ENCODE measurements at places on chromosomes 7 and 10.

- no peak for DNase-seq
Measured at GRCh38 chr7:111527545-111527944, 34.7 kb downstream of the IMMP2L start.

DNA sequence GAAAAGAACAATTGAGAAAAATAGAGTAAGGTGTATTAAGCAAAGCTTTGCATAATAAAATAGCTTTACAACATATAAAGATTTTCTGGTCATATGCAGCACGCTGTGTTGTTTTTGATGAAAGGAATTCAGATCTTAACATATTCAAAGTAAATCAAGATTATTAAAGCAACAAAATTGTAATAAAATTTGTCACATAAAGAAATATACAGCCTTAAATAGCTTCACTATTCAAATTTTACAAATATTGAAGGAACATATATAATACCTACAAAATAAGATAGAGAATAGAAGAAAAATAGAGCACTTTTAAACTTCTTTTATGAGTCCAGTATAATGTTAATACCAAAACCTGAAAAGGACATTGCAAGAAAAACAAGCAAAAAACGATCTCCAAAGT, 749.1 kb upstream of the POT1 start:
- no peak for DNase-seq

DNA sequence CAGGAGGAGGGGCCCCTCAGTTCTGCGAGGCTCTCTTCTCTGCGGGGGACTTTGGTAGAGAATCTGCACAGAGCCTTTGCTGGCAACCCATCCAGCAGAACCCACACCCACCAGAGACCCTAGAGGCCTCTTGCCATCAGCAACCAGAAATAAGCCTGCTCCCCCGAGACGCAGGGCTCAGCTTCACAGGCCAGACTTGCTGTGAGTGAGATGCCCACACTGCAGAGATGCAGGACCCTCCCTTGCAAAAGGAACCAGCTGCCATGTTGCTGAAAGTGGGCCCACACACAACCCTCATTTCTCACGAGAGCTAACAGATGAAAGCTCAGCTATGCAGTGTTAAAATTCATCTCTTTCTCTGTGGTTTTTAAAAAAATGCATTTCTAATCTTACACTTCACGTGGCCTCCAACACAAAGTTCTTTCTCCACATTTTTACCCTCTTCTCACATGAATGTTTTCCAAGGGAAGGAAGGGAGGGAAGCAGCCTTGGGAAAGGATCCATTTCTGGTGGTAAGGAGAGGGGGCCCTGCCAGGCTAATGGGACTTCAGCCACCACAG, 171.6 kb downstream of the CCDC3 start:
- DNase-seq = no peak

- DNase-seq = no peak
Measured at GRCh38 chr7:123538189-123538714, 3.9 kb upstream of the IQUB start.

GRCh38 chr7:7100432-7100849, 81.9 kb upstream of the C1GALT1 start:
- DNase-seq = no peak

DNA sequence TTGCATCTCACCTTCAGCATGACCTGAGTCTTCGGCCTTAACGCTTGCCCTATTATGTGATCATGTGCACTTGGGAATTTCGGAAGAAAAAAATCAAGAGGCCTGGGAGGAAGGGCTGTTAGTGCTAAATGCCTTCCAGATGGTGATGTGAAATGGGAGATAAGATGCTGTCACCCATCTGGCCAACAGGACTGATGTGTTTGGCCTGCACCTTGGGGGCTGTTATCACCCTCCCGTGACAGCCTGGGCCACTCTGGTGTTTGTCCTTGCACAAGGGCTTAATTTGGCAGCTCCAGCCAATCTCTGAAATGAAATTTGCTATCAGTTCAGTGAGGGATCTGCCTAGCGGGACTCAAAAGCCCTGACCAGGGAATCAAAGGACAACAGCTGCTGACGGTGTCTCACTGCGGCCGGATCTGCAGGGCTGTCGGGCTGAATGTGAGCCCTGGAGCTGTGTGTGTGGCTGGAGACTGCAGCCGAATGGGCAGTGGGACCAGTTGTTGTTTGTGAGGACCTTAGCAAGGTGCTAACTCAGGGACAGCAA, 131.4 kb upstream of the BTBD16 start:
- no peak for DNase-seq

GRCh38 chr10:24310104-24310503, 101.2 kb downstream of the KIAA1217 start:
- no peak for DNase-seq

DNA sequence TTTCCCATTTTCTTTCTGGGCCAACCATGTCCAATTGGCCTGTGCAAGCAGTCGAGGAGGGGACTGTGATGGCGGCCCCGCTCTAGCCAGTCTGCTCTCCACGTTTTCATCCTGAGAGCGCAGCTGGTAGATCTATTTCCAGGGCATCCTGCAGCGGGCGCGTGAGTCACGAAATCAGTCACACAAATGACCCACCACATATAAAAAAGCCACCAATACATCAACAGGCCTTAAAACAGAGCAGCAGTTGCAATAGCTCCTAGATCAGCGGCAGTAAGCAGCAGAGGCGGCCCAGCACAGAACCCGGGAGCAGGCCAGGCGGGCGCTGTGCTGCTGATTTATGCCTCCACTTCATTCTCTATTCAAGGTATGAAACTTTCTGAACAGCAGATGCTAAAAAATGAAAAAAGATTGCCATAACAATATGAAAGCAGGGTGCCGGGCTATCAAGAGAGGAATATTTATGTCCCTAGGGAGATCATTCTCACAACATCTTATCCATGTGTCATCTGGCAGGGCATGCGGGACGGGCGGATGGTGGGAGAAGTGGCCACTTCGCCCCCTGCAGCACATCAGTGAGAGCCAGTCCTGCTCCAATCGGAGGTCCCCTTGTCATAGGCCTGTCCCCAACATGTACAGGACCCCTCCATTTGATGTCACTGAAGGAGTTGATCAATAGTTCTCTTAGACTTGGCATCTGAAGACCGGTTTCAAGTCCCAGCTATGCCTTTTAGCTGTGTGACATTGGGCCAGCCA, 98.0 kb upstream of the GPR26 start:
- no peak for DNase-seq

DNA sequence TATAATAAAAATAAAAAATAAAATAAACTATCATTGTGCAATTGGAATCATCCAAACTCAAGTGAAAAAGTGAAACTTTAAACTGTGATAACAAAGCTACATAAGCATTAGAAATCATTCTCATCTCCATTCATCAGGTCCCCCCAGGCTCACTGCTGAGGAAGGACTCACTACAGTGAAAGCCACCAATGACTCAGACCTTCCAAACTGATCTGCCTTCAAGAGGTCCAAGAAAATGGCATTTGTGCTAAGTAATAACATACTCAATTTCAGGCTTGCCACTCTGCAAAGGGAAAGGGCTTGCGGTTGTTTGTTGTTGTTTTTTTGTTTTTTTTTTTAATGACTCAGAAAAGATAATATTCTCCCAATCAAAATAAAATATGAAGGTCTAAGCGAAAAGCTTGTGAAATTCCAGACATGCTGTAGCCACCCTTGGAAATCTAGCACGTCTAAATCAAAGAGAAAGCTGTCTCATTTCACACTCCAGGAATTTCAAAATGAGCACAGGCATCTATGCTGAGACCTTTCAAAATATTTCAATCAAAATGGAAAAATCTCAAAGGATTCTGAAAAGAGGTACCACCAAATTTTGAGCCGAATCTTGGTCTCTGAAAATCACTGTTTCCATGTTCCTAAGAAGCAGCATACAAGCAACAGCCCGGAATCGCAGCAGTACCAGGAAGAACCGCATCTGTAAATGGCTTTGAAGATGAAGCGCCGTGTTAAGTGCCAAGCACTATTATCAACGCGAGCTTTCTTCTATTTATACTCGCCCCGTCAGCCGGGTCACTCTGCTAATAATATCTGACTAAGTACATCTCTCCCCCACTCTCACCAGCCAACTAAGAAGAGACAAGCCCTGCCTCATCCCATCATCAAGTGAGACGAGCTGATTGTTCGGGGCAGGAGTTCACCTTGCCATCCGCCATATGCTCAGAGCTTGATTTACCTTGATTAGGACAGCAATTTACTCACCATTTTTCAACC, 13.5 kb downstream of the SFMBT2 start:
- DNase-seq = no peak

DNA sequence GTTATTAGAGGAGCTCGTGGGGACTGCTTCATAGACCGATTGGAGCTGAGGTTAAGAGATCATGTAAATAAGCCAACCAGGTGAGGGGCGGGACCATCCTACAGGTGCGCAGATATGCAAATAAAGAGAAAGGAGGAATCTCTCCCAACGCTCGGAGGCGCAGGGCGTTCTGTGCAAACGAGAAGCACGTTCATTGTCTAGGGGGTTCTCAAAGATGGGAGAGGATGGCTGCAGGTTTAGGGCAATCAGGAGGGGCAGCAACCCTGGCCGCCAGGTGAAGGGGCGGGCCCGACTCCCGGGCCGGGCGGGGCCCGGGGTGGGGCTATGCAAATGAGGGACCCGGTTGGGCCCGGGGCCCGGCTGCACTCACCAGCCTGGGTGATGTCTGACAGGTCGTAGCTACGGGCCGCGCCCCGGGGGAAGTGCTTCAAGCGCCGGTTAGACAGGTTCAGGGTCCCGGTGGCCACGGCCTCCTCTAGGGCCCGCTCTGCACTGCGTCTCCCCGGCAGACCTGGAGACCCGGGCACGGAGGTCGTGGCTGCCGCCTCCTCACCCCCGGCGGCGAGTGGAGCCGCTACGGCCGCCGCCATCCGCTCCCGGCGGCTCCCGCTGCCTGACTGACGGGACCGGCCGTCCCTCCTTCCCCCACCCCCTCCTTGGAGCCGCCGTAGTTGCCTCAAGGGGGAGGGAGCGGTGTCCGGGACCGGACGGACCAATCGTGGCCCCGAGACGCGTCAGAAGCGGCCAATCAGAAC, at the start of gene LRCH4:
Gene LRCH4, minus strand, starts transcription at position 619 of the 755 bp plus-strand sequence. Its CDS starts 29 bp downstream, at position 590.
- no peak for DNase-seq

- no peak for DNase-seq
Measured at GRCh38 chr10:4099202-4099601, 314.2 kb upstream of the KLF6 start.

- DNase-seq = no peak
Measured at GRCh38 chr7:755413-755805, 28.3 kb upstream of the PRKAR1B start.

DNA sequence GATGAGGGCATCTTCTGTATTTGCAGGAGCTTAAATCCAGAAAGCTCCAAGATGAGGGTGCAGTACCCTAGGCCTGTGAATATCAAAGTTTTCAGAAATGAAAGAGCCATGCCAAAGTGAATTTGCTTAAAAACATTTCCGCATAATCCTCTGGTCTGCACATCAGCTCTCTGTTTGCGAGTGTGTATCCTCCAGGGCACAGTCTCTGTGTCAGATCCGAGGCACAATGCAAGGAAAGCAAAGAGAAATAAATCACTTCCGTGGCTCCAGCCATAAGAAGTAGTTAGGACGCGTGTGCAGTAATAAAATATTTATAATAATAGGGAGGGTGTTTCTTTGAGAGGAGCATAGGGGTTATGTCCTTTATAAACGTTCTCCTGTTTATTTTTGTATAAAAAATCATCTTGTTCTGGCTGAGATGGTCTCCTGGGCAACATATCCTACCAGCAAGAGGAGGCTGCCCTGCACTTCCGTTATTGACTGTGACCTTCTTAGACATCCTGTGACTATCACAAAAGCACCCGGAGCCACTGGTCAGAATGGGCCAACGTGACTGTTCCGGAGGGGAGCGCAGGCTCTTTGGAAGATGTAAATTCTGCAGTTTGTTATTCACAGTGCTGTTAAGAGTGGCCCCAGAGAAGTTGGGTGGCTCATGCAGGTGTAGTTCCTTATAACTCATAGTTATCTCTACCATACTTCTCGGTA, 667.6 kb upstream of the FOXK1 start:
- DNase-seq = no peak
